ENCODE measurements at places on chromosomes 5 and 9.

GRCh38 chr5:132270335-132270665, 12.8 kb downstream of the PDLIM4 start:
- DNase-seq: no peak

DNA sequence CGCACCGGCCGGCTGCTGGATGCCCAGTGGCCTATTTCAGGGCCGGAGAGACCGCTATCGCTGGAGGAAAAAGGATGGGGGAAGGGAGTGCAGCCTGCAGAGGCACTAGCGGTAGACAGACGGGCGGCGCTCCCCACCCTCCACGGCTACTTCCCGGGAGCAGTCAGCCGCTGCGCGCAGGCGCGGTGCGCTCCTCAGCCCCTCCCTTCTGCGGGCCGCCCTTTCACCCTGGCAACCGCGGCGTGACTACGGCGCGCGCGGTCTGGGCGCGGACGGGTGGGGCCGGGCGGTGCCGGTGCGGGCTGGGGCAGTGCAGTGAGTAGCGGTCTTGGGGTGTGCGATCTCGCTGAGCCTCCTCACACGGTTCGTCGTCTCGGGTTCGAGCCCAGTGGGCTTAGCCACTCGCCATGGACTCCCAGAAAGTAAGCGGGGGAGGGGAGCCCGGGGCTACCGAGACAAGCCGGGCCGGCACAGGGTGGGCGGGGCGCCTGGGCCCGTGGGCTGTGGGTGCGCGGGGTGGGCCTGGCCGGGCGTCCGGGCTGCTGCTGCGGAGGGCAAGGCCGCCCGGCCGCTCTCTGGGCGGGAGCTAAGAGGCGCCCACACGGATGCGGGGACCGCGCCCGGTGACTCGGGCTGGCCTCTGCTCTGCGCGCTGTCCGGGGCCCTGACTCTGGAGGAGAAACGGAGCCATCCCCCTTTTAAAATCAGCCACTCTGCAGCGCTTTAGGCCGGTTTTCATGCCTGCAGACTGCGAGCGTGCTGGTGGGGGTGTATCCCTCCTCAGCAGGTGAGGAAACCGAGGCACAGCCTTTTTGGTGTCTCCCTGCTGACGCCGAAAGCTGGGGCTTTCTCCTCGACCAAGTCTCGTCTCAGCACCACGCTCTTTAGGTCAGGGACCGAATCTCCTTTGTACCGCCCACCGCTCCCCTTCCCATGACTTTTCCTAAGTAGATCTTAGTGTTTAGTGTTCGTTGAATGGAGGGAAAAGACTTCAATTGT, at the start of gene FSD1L:
Gene FSD1L, plus strand, starts transcription at position 221 of the 999 bp plus-strand sequence. Its CDS starts 187 bp downstream, at position 408.
- DNase-seq: peak; percentile 90

- DNase-seq: peak; percentile 20
These were observed 13.0 kb downstream of the SUSD3 start for GRCh38 chr9:93071464-93071863.

DNA sequence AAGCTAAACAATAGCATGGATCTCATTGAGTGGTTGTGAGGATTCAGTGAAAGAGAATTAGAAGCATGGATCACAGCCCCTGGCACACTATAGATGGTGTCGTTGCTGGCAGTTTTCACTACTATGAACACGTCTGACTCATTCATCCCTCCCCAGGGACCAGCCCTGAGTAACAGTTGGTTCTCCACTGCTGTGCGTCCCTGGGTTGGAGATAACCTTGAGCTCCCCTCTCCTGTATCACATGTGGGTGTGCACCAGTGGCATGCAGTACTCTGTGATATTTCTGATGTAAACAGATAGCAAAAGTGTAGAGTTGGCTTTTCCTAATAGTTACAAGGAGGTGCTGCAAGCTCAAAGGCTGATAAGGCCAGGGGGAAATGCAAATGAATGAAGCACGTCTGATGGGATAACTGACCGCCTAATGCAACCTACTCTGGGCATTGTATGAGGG, 8.8 kb upstream of the LCP2 start:
- DNase-seq: no peak

- no peak for DNase-seq
These were observed 276.7 kb downstream of the CDH10 start for GRCh38 chr5:24368115-24368514.

DNA sequence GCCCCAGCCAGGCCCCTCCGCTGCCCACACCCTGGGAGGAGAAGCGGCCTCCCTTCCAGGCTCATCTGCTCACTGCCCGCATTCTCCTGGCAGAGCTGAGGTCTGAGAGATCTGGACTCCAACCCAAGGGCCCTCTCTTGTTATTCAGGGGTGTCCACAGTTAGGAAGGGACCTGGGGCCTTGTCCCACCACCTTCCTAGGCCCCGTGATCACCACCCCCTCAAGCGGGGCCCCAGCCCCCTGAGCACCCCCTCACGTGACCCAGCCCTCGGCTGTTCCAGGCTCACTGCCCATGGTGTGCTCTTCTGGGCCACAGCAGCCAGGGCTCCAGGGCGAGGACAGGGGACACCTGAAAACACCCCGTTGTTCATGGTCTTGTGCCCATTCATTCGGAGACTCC, 48.7 kb downstream of the NEURL1B start:
- DNase-seq: no peak

GRCh38 chr5:82274343-82275211, 3.6 kb downstream of the RPS23 start:
- peak; percentile 14 for DNase-seq

DNA sequence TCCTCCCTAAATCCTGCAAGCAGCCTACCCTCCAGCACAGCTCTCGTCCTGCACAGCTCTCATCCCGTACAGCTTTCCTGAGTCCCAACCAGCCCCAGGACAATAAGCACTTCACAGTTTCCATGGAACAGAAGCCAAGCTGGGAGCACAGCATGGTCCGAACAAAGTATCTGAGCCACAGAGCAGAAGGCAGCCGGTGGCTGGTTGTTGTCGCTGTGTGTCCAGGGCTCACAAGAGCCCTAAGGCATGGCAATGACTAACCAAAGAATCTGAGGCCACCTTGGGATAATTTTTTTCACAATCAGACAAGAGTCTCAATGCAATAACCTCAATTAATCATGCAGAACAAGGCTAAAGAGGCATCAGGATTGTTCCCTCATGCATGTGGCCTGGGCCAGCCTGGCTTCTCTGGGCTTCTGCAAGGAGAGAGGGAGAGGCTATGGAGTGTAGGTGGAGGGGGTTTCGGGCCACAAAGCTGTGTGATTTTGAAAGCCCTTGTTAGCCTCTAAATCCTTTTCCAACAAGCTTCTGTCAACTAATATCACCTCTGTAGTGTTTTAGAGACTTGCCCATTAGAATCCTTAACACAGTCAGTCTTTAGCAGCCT, 323.4 kb downstream of the PIK3R1 start:
- no peak for DNase-seq

DNA sequence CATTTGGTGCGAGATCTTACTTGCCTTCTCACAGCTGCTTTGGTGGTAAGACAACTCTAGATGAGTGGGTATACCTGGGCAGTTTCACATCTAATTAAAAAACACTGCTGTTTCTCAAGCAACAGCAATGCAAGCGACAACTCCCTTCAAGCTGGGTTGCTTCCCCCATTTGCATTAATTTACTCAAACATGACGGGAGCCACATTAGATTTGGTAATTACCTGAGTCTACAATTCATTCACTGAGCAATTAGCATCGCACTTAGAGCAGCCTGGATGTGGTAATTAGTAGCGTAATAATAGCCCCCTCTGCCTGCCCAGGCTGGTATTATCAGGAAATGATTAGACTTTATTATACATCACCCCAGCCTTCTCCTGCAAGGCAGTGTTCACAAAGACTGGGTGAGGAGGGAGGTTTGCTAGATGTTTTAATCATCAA, 73.4 kb downstream of the FBXO38 start:
- DNase-seq: peak; percentile 8

DNA sequence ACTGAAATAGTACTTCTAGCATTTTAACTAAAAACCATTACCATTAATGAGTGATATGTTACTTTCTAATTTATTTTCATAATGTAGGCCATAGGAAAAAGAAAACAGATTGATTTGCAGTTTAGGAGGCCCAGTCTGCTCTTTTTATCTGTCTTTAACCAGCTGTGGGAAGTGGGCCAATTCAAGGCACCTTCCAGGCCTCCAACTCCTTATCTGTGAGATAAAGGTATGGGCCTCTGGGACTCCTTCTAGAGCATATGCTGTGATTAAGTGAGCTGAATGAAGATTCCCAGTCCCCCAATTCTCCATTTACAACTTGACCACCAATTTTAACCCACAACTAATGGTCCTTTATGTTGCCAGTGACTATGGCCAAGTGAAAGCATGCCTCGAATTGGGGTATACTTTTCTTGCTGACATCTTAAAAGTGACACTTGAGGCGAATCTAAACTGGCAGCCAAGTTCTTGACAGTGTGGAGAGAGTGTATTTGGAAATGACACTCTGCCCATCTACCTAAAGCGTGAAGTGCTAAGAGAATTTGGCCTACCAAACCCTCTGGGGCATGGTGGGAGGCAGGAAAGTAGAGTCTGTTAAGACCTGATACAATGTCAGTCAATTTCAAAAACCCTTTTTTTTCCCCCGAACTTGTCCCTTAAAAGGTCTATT, 88.3 kb downstream of the PIK3R1 start:
- no peak for DNase-seq

- DNase-seq: no peak
These were observed 63.4 kb downstream of the AUH start for GRCh38 chr9:91298311-91298710.

DNA sequence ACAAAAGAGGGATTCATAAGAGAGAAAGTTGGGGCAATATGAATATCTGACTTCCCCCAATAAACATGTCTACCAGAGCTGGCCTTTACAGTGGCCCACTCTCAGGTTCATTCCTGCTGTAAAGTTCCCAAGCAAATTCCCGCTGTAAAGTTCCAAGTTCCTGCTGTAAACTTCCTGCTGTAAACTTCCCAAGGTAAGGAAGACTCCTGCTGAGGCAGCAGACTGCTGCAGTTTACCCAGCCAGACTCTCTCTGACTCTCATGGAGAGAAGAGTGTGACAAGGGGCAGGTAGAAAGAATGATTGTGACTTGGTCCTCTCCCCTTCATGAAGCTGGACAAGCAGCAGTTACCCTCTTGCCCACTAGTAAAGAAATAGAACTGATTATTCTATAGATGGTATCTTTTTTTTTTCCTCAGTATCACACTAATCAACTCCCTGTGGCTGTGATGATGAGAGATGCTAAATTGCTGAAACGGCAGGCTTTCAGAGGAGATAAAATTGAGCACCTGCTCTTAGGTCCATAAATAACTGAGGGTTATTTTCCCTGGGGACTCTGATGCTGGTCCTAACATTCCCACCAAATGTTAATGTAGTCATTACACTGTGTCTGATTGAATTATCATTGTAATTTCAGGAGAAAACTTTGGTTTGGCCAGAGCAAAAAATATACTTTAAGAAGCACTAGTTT, 220.4 kb downstream of the PARP8 start:
- DNase-seq: no peak

GRCh38 chr5:106454651-106455415, 1215.9 kb downstream of the EFNA5 start:
- DNase-seq: no peak

- peak; percentile 35 for DNase-seq
These were observed 1.1 kb upstream of the SPRY4 start for GRCh38 chr5:142325725-142326479.

GRCh38 chr5:11898-12297, 80.1 kb upstream of the PLEKHG4B start:
- DNase-seq: no peak

DNA sequence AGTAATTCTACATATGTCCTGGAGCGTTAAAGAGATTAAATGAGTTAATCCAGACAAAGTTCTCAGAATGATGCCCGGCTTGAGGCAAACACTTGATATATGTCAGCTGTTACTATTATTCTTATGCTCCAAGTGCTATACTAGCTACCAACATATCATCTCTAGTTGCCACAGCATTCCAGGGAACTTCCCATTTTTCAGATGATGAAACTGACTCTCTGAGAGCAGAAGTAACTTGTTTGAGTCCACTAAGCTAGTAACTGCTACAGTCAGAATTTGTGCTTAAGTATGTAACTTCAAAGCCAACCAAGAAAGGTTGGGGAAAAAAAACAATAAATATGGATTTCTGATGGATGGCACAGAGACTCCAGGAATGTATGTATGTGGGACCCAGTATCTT, 98.1 kb downstream of the CDK5RAP2 start:
- no peak for DNase-seq

GRCh38 chr9:116331241-116331640, 177.7 kb downstream of the PAPPA start:
- DNase-seq: no peak

DNA sequence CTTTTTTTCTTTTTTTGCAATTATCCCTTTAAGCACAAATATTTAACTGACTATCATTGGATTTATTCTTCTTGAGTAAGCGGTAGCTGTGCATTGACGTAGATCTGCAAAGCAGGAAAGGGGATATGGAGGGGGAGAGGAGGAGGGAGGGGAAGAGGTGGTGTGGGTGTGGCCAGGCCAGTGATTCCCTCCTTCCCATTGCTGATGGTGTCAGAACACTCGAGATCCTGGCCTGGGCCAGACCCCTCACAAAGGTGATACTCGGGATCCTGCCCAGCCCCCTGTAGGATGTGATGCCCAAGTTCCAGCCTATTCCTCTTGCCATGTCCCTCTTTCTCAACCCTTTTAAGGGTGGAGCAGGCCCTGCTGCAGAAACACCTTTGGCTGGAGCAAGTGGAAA, 9.9 kb downstream of the SLC36A3 start:
- no peak for DNase-seq

GRCh38 chr9:76561900-76562299, 102.9 kb downstream of the GCNT1 start:
- no peak for DNase-seq

DNA sequence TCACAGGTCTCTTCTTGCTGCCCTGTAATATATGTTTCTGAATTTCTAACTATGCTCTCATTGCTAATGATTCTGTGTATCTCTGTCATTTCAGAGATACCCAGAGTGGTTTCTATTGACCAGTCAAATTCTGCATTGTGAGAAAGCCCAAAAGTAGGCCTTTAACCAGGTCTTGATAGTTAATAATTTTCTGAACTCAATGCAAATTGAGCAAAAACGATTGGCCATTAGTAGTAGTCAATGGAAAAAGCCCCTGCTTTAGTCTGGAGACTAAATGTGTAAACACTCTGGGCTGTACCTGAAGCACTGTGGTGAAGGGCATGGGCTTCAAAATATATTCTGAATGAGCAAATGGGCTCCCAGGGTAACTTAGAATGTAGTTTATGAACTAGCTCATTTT, 307.6 kb downstream of the ARL15 start:
- no peak for DNase-seq

DNA sequence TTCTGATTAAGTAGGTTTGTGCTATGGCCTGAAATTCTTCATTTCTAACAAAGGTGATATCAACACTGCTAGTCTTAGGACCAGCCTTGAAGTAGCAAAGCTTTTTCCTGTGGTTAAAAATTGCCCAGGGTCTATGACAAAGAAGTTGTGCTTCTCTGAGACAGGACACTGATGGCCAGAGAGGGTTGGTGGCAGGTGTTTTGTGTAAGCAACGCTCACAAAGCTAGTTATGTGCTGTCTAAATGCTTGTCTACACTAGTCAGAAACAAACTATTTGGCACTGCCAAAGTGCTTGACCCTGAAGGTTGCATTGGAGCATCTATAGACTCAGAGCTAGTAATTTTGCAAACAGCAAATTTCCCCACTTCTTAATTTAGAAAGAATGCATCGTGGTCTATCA, 44.1 kb upstream of the SELENOP start:
- no peak for DNase-seq
